ENCODE measurements at places on chromosomes 11 and 22. TPM values are rescaled to one million over a fixed set of nuclear protein-coding genes. Genes with fewer than 3 reads are reported as not detected.

GRCh38 chr11:19370100-19370861 is 129.5 kb upstream of the E2F8 start:
- peaks cover 40% of the 10 kb centered on the region for H3K4me1 ChIP-seq
- no peak overlapping the region for H3K4me3 ChIP-seq
- H3K27ac ChIP-seq, result peak overlapping the region; percentile 14
- H3K36me3 ChIP-seq, result no peaks in the 10 kb centered on the region
- peak; percentile 54 for DNase-seq

- H3K27ac ChIP-seq, result no peak overlapping the region
- H3K36me3 ChIP-seq, result no peaks in the 10 kb centered on the region
- H3K27me3 ChIP-seq, result peaks cover 36% of the 10 kb centered on the region
- no peaks in the 10 kb centered on the region for H3K4me1 ChIP-seq
- H3K4me3 ChIP-seq, result no peak overlapping the region
These were observed 1.9 kb upstream of the DGAT2 start for GRCh38 chr11:75766443-75767227.

DNA sequence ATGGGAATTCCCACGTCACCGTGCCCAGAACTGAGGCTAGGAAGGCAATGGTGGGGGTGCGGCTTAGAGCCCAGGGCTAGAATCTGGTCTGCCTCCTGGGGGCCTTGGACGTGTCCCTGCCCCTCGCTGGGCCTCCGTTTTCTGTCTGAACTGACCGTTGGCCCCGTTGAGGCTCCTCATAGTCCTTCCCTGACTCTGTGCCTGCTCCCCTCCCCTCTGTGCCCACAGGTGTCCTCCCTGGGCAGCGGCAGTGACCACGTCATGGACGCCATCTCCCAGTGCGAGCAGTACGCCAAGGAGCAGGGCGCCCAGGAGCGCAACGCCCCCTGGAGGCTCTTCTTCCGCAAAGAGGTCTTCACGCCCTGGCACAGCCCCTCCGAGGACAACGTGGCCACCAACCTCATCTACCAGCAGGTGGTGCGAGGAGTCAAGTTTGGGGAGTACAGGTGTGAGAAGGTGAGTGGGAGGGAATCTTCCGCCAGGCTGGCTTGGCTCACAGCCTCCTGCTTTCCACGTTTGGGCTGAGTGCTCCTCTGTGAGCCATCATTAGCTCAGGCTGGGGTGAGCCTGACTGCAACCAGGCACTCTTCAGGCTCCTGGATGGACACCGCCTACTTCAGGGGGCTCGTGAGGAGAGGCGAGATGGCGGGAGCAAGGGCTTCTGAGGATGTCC is 63.9 kb downstream of the MYO7A start:
- no peaks in the 10 kb centered on the region for H3K4me1 ChIP-seq
- no peaks in the 10 kb centered on the region for H3K36me3 ChIP-seq
- no peak overlapping the region for H3K4me3 ChIP-seq
- H3K27me3 ChIP-seq, result no peaks in the 10 kb centered on the region

DNA sequence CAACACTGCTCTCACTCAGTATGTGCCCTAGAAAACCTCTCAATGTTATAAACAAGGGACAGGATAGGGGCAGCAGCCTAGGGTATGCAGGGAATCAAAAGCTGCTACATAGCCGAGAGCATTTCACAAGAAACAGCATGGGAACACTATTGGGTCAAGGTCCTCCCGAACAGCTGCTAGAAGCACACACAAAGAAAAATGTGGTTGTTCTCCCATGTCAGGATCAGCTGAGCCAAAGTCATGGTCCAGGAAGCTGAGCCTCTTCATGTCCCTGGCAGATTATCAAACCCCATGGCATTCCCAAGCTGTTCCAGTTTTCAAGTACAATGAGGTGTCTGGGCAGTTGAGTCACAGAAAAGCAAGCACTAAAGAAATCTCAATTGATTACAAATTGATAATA is 21.0 kb upstream of the GDPD4 start:
- no peak overlapping the region for H3K27ac ChIP-seq
- H3K4me1 ChIP-seq, result peaks cover 2% of the 10 kb centered on the region
- no peaks in the 10 kb centered on the region for H3K36me3 ChIP-seq
- no peaks in the 10 kb centered on the region for H3K27me3 ChIP-seq
- peak; percentile 94 for DNase-seq
- H3K4me3 ChIP-seq, result no peak overlapping the region

- no peak overlapping the region for H3K27ac ChIP-seq
- H3K4me3 ChIP-seq, result no peak overlapping the region
- H3K4me1 ChIP-seq, result no peaks in the 10 kb centered on the region
- no peaks in the 10 kb centered on the region for H3K27me3 ChIP-seq
- no peak for DNase-seq
These were observed 7.4 kb downstream of the DESI1 start for GRCh38 chr22:41613456-41613855.

DNA sequence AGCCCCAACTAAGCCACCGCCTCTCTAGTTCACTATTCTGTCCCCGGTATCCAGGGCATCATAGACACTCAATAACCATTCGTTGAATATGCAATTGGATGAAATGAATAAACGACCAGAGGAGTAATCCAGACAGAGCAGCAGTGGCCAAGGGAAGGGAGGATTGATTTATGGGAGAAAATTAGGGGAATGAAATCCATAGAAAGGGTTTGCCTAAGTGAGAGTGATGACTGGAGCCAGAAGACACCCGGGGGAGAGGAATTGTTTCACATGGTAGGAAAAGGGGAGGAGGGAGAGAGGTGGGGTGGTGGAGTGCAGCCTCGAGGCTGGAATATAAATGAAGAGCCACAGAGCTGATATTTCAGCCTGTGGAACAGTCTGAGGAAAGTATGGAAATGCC is 168.2 kb downstream of the COMMD9 start:
- peaks cover 6% of the 10 kb centered on the region for H3K4me1 ChIP-seq
- H3K27me3 ChIP-seq, result no peaks in the 10 kb centered on the region
- no peak overlapping the region for H3K27ac ChIP-seq
- H3K4me3 ChIP-seq, result no peak overlapping the region

Gene TMEM9B
- total RNA-seq, result 51.0 TPM

DNA sequence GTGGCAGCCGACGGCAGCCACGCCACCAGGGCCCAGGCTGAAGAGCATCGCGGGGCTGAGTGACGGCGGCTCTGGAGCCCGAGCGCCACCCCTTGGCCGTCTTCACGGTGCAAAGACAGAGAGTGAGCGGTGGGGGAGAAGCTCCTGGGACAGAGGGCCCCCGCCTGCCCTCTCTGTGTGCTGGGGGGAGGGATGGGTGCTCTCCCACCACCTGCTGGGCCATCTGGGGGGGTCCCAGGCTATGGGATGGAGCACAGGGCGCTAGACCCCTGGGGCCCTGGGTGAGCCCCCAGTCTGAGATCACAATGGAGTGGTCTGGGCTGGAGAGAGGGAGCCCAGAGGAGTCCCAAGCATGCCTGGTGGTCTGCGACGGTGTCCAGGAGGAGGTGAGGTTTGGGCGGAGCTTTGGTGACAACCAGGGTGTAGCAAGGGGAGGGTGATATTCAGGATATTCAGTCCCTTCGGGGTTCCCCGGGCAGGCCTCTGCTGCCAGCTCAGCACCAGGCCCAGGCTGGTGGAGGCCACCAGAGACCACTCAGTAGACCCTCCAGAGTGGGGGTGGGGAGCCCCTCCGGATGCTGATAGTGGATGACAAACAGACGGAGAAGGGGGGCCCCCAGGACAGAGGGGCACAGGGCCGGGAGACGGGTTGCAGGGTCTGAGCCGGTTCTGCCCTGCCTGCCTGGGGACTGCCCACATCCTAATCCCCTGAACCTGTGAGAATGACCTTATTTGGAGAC is 78.1 kb upstream of the PRR5 start:
- H3K27ac ChIP-seq, result no peak overlapping the region
- H3K27me3 ChIP-seq, result no peaks in the 10 kb centered on the region
- peak; percentile 20 for DNase-seq
- no peaks in the 10 kb centered on the region for H3K4me1 ChIP-seq
- no peak overlapping the region for H3K4me3 ChIP-seq
